Thoracic aorta endothelial cell (primary cell): ENCODE measurements at places on chromosomes 4 and X. TPM values are rescaled to one million over a fixed set of nuclear protein-coding genes. Genes with fewer than 3 reads are reported as not detected.

Gene ERAS
- total RNA-seq: not detected in 2 replicates

Gene MAGEE2
- total RNA-seq: not detected in 2 replicates

Gene ABLIM2
- total RNA-seq: 0.36 and 0.80 TPM in 2 replicates

Gene FHIP1A
- total RNA-seq: 0.80 and 1.1 TPM in 2 replicates

Gene GPR34
- total RNA-seq: not detected in 2 replicates

Gene NRK
- total RNA-seq: 1.6 and 5.3 TPM in 2 replicates

Gene PHKA1
- 8.0 and 14.3 TPM in 2 replicates for total RNA-seq

Gene TMEM255A
- not detected in 2 replicates for total RNA-seq

Gene DMRTC1
- not detected in 2 replicates for total RNA-seq

Gene MAGEA9B
- total RNA-seq: not detected in 2 replicates

Gene ABCG2
- 7.0 and 10.1 TPM in 2 replicates for total RNA-seq

Gene TEX13B
- not detected in 2 replicates for total RNA-seq

Gene SOWAHD
- not detected in 2 replicates for total RNA-seq

Gene TCEAL4
- total RNA-seq: 36.5 and 36.7 TPM in 2 replicates

Gene FGB
- not detected in 2 replicates for total RNA-seq

Gene KLHL34
- not detected in 2 replicates for total RNA-seq

Gene TRIM60
- total RNA-seq: not detected in 2 replicates
